ENCODE measurements at places on chromosomes 12 and 14. TPM values are rescaled to one million over a fixed set of nuclear protein-coding genes. Genes with fewer than 3 reads are reported as not detected.

Gene ABCD2
- total RNA-seq = under 0.01 TPM

Gene PDE3A
- under 0.01 TPM for total RNA-seq

Gene CABP1
- not detected for total RNA-seq

Gene ZNF384
- total RNA-seq = 18.4 TPM

Gene KRT79
- total RNA-seq = not detected

Gene KSR2
- total RNA-seq = 0.65 TPM

Gene CEBPE
- total RNA-seq = not detected

Gene NPFF
- not detected for total RNA-seq

Gene PLCZ1
- 0.69 TPM for total RNA-seq

Gene PMEL
- total RNA-seq = 1.6 TPM

Gene AQP6
- total RNA-seq = not detected

Gene CLEC1B
- total RNA-seq = not detected

Gene APOF
- not detected for total RNA-seq

Gene PLEKHD1
- total RNA-seq = 0.10 TPM

Gene SYNE3
- 0.15 TPM for total RNA-seq

Gene CAPZA3
- not detected for total RNA-seq

Gene CCDC198
- total RNA-seq = 74.6 TPM

Gene DAO
- not detected for total RNA-seq

Gene ADCY4
- total RNA-seq = 0.40 TPM

Gene SIX6
- total RNA-seq = not detected

Gene GALNT6
- 93.3 TPM for total RNA-seq

Gene SLC6A13
- total RNA-seq = 1.0 TPM

Gene LBHD2
- not detected for total RNA-seq

Gene TRIAP1
- total RNA-seq = 35.4 TPM

Gene ZDHHC22
- total RNA-seq = not detected

Gene NANOG
- total RNA-seq = not detected

Gene IL22
- not detected for total RNA-seq

Gene FZD10
- total RNA-seq = 0.05 TPM

Gene ACOT6
- not detected for total RNA-seq

Gene HOXC11
- 0.69 TPM for total RNA-seq

Gene DPY19L2
- total RNA-seq = 3.6 TPM

Gene IL23A
- 25.2 TPM for total RNA-seq

Gene CCDC88C
- total RNA-seq = 13.4 TPM

Gene LYZ
- total RNA-seq = not detected

Gene BATF
- total RNA-seq = not detected

Gene ISM2
- 1.7 TPM for total RNA-seq

Gene CLECL1
- total RNA-seq = not detected

Gene LALBA
- not detected for total RNA-seq

Gene RBMS2
- 24.8 TPM for total RNA-seq

Gene FGF6
- not detected for total RNA-seq

Gene GUCY2C
- total RNA-seq = not detected

Gene TMEM106C
- 85.7 TPM for total RNA-seq

Data from renal cortical epithelial cell (primary cell).